BE2C (cell line): ENCODE measurements at places on chromosomes 1 and 21.
A peak's percentile ranks its signal among the peaks of the same experiment; 100 is the strongest.

- no peak for DNase-seq
Measured at GRCh38 chr1:194342484-194343262, 1156.3 kb upstream of the B3GALT2 start.

- no peak for DNase-seq
Measured at GRCh38 chr1:187491082-187491720, 662.5 kb downstream of the PLA2G4A start.

DNA sequence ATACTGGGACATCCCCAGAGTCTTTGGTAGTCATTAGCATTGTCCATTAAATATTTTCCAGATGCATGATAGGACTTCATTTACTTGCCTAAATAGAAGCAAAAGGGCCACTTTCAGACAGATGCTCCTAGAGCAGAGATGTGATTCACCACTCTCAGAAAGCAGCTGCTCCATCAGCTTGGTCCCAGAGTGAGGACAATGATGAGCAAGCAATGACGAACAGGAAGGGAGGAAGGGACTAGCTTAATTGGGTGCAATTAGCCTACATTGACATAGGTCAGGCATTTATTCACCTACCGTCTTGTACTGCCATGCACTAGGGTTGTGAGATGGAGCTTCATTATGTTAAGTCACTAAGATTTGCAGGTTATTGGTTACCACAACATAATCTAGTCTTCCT is 85.1 kb upstream of the PLXNA2 start:
- DNase-seq = peak; percentile 29

- no peak for DNase-seq
Measured at GRCh38 chr1:76635784-76636183, 231.5 kb upstream of the ST6GALNAC5 start.

DNA sequence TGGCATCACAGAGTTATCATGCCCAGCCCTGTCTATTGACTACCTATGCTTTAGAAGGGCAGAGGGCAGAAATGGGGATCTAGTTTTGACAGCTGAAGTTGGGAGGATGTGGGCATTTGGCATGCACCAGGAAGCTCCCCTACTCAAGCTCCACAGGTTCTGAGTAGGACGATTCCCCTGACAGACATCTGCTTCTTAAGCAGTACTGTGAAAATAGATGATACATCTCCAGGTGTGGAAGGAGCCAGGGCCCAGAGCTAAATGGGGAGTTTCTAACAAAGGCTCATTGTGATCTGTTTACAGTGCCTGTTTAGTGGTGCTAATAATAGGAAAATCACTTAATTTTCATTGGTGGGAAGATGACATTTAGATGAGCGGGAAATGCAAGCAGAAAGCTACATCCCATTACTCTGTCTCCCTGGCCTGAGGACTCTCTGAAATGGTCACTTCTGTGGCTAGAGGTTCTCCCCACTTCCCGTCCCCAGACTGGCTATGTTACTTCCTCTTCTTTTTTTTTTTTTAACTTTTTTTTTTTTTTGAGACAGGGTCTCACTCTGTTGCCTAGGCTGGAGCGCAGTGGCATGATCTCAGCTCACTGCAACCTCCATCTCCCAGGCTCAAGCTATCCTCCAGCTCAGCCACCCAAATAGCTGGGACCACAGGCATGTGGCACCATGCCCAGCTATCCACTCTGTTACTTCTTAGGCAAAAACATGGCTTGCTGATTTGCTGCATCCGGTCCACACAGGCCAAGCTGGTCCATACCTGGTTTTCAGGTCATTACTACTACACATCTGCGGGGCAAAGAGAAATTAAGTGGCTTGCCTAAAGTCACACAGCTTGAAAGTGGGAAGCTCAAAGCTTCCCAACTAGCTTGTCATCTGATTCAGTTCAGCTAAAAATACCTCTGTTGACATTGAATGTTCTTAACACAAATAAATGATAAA is 23.2 kb upstream of the CNIH3 start:
- DNase-seq = peak; percentile 17

DNA sequence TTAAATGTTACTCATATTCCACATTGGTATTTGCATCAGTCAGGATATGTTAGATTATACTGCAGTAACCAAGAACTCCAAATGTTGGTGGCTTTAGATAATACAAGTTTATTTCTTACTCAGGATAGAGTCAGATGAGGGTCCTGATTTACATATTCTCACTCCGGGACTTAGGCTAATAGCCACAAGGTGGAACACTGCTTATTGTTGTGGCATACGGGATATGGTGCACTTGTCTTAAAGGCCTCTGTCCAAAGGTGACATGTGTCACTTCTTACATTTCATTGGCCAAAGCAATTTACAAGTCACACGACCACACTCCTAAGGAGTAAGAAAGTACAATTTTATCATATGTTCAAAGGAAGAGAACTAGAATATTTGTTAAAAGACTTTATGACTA is 28.5 kb upstream of the ACADM start:
- DNase-seq = no peak

- DNase-seq = no peak
Measured at GRCh38 chr1:3249631-3250501, 180.9 kb downstream of the PRDM16 start.

DNA sequence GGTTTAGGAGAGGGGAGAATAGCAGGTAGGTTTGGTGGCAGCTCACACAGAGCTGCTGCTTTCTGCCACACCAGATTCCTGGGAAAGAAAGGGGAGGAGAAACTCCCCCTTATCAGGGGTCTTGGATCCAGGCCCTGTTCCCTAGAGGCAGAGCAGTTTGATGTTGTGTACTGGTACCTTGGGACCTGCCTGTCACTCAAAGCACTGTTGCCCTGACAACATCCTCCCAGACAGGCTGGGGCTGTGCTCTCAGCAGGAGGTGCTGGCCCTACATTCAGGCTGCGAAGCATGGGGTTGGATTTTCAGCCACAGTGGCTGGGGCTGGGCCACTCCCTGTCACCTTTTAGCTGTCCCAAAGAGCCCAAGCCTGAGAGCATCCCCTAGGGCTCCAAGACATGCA is 188.0 kb downstream of the GRIK3 start:
- peak; percentile 53 for DNase-seq

- no peak for DNase-seq
Measured at GRCh38 chr1:28592321-28593071, 431 bp downstream of the RAB42 start.

GRCh38 chr1:246293366-246294121 is 213.5 kb downstream of the SMYD3 start:
- no peak for DNase-seq
